Eye (tissue), 1 donor: ENCODE measurements at places on chromosomes 2 and 18.

- DNase-seq: peak; percentile 90
Observed at GRCh38 chr2:158953926-158954763, 14.3 kb upstream of the TANC1 start.

GRCh38 chr18:62717925-62718800, 2.8 kb downstream of the PHLPP1 start:
- DNase-seq: no peak

- DNase-seq: no peak
Observed at GRCh38 chr2:44103639-44104038, 65.0 kb upstream of the PPM1B start.

GRCh38 chr18:36329684-36330434, 32.3 kb downstream of the FHOD3 start:
- DNase-seq: no peak

DNA sequence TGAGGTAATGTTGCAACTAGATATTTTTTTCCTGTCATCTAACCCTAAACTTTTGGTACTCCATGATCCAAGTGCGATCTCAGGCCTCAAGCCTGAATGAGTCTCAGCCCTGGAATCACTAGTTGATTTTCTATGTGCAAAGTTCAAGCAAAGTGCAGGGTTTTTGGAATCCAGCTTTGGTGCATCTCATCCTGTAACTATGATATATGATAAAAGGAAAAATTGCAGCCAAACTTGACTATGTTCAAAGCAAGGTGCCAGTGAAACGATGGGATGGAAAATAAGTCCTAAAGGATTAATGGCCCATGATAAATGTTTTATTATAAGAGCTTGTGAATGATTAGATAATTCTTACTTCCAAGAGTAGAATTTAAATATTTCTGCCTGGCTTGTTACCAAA, 78.9 kb upstream of the NT5C1B start:
- DNase-seq: no peak

- no peak for DNase-seq
Observed at GRCh38 chr2:76387294-76387693, 676.6 kb upstream of the GCFC2 start.

GRCh38 chr2:170743530-170744239, 26.5 kb upstream of the ERICH2 start:
- DNase-seq: no peak

- no peak for DNase-seq
Observed at GRCh38 chr2:233456934-233457333, 102.6 kb downstream of the DGKD start.

GRCh38 chr18:55576001-55576400, 12.0 kb downstream of the TCF4 start:
- DNase-seq: no peak

DNA sequence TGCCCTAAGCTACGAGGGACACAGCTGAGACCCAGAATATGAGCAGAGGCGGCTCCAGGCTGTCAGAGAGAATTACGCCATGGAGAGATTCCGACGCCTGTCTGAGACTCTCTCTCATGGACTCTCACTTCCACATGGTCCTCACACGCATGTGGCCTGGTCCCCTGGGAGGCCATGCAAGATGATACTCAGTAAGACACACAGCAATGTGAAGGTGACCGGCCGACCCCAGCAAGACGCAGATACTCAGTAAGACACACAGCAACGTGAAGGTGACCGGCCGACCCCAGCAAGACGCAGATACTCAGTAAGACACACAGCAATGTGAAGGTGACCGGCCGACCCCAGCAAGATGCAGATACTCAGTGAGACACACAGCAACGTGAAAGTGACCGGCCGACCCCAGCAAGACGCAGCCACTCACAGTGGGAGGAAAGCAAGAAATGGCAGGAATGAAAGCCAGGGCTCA, 400.8 kb upstream of the MYT1L start:
- no peak for DNase-seq

- DNase-seq: peak; percentile 83
Observed at GRCh38 chr18:43130716-43131260, 15.3 kb upstream of the RIT2 start.

DNA sequence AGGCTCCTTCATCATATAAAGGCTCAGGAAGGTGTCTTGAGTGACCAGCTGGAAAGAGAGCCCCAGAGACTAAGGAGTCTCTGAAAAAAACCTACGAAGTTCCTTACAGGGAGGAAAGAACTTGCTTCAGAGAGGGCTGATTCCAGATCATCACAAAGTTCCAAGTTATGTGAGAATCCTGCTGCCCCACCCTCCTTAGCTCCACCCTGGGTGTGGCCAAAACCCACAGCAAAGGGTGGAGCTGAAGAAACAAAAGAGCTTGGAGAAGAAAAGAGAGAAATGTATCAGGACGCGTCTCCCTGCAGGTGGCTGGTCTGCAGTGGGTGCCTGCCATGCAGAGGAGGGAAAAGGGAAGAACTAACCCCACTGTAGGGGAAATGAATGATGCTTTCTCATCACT, 32.8 kb upstream of the ZNF396 start:
- no peak for DNase-seq

DNA sequence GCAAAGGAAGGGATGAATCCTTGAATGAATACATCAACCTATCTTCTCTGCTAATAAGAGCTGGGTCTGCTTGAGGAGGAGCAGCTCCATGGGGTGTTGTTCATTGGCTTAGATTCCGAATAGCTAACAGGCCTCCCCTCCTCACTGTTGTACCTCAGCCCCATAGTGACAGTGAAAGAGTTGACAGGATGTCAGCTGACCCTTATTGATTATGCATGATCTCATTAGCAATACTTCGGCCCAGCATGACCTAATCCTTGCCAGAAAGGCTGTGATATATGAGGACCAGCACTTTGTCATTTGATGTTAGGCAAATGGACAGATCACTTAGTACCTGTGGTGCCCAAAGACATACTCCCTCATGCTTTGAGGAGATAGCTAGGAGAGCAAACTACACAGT, 1333.7 kb upstream of the CELF4 start:
- DNase-seq: peak; percentile 36

DNA sequence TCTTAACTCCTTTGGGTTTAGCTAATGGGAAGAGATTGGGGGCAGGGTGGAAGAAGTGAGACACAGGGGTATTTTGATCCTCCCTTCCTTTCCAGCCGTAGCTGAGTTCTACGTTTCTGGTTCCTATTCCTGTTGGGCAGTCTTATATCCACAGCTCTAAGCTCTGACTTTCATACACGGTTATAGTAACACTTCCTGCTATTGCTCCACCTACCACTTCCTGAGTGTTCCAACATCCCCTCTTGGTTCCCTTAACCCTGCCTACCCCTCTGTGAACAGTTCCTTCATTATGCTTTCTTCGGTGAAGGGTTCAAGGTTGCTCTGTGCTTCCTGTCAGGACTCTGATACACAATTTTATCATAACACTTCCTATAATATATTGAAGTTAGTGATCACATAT, 205.1 kb downstream of the DNAH7 start:
- no peak for DNase-seq

- DNase-seq: no peak
Observed at GRCh38 chr2:70855667-70856066, 20.1 kb upstream of the CD207 start.

- DNase-seq: no peak
Observed at GRCh38 chr2:126986631-126987187, 88.0 kb downstream of the TEX51 start.

DNA sequence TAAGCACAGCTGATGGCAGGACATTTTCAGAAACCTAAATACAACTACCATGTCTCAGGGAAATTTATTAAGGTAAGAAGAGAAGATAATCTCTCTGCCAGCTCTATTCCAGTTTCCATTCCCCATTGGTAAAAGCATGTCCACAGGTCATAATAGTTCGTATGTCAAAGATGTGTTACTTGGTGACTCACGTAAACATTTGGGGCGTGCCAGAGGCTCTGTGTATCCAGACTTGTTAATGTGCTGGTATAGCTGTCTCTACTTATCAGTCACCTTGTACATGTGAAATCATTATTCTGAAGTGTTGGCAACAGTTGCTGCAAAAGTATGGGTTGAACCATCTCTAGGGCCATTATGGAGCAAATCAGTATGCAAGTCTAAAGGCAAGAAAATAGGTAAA, 1345.1 kb downstream of the SUCLG1 start:
- no peak for DNase-seq

DNA sequence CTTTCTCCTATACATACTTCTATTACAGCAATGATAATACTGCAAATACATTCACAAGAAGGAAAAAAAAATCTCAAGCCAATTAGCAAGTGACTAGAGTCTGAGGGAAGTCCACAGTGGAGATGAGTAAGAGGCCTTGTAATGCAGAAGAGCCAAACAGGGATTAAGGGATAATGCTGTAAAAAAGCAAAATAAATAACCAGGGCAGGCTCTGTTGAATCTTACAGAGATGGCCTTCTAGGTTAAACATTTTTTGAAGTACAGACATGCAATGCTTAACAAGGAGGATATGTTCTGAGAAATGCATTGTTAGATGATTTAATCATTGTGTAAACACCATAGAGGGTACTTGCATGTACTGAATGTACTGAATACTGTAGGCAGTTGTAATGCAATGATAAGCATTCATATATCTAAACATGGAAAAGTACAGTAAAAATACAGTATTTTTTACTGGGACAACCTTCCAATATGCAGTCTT, 122.1 kb upstream of the RMDN2 start:
- DNase-seq: no peak

DNA sequence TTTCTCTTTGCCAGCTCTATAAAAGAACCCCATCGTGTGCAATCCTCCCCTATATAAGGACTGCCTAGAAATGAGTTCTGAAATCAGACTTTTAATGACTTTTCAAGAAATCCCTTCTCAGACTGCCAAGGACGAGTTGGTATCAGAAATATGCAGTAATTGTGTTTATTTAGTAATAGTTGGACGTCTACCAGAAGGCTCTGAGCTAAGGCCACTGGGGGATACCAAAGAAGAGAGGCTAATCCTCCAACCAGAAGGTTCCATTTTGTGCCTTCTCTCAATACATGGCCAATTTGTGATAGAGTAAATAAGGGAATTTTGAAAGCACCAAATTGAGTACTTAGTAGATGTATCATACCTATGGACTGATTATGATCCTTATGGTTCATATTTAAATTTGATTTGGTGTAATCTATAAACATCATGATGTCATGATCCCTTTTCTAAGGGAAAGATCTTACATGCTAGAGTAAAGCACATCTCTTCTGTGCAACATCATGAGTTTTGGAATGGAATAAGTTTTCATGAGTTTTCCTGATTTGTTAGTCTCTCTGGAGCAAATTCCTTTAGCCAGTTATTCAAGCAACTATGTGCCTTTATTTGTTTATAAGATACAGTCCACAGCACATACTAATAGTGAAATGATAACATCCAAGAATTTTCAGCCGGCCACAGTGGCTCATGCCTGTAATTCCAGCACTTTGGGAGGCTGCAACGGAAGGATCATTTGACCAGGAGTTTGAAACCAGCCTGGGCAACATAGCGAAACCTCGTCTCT, 82.2 kb upstream of the LTBP1 start:
- DNase-seq: peak; percentile 28

GRCh38 chr18:79496978-79497637, 101.4 kb downstream of the NFATC1 start:
- DNase-seq: peak; percentile 79

- DNase-seq: no peak
Observed at GRCh38 chr2:203713381-203713780, 6.9 kb downstream of the CD28 start.

DNA sequence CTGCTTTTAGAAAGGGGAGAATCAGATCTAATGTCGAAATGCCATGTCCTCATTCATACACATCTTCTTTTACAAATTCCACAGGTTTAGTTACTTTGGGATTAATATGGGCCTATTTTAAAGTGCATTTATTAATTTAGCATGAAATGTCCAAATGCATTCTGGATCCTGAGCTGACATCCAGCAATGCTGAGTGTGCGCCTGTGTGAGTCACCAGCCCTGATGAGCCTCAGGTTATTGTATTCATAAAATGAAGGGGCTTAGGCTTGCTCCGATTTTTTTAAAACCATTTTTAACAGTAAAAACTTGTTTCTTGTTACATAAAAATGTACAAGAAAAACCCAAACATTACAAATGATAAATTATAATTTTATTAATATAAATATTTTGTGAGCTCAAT, 94.1 kb downstream of the SH3YL1 start:
- DNase-seq: no peak

DNA sequence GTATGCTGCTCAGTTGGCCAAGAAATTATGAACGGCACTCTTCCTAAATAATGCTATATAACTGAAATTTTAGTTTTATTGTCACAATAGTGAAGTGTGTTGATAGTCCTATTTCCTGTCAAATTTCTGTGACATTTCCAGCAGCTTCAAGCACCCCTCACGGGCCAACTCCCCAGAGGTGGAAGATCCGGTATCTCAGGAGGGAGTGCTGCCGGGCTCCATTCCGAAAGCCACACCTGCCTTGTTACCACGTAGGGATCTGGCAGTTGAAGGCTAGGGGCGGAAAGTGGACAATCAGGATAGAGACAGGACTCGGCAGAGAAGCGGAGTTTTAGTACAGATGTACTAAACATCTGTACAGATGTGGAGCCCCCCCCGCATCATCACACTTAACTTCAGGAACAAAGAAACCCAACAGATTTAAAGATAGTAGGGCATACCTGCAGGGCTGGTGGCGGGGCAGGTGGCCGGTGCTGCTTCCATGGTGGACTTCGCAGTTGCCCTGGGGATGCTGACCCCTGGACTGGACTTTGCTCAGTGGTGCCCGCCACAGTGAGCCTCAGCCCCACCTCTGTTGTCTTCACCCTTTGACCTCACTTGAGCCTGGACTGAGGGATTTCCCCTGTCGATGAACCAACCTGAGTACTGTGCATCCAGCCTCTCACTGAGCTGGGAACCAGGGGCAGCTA, 22.3 kb downstream of the ASAP2 start:
- no peak for DNase-seq

GRCh38 chr2:224894356-224894755, 147.9 kb downstream of the DOCK10 start:
- no peak for DNase-seq

DNA sequence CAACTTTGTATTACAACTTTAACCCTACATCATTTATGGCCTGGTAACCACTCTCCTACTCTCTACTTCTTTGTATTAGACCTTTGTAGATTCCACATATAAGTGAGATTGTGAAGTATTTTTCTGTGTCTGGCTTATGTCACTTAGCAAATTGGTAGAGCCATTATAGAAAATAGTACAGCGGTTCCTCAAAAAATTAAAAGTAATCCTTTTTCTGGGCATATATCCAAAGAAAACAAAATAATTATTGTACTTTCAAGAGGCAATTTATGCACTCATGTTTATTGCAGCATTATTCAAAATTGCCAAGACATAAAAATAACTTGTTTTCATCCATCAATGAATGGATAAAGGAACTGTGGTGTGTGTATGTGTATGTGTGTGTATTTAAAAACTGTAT, 537.5 kb upstream of the FSIP2 start:
- DNase-seq: no peak
